ENCODE measurements at places on chromosomes 5 and 9.

DNA sequence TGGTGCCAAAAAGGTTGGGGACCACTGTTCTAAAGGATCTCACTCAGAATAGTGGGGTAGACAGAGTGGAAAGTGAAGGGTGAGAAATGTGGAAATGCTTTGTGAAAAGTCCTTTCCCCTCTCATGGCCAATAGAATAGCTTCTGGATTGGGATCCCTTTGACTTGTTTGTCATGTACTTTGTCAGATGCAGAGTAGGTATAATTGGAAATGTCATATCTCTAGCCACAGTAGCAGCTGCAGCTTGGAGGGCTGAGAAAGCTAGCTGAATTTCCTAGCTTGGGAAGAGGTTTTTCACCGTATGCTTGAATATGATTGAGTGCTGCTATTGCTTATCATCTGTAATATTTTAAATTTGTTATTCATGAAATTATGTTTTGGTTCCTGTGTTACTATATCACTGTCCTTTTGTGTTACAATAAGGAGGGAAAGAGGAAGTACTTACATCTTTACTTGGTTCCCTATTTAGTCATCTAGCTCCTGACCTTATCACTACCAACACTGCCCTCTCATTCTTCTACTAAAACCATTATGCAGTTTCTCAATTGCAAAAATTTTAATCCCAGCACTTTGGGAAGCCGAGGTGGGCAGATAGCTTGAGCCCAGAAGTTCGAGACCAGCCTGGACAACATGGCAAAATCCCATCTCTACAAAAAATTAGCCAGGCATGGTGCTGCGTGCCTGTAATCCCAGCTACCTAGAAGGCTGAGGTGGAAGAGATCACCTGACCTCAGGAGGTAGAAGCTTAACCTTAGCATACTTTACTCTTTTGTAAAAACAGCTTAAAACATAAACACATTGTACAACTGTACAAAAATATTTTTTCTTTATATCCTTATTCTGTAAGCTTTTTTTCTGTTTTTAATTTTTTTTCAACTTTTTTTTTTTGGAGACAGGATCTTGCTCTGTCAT is 12.4 kb downstream of the SLC30A5 start:
- no peak for DNase-seq

DNA sequence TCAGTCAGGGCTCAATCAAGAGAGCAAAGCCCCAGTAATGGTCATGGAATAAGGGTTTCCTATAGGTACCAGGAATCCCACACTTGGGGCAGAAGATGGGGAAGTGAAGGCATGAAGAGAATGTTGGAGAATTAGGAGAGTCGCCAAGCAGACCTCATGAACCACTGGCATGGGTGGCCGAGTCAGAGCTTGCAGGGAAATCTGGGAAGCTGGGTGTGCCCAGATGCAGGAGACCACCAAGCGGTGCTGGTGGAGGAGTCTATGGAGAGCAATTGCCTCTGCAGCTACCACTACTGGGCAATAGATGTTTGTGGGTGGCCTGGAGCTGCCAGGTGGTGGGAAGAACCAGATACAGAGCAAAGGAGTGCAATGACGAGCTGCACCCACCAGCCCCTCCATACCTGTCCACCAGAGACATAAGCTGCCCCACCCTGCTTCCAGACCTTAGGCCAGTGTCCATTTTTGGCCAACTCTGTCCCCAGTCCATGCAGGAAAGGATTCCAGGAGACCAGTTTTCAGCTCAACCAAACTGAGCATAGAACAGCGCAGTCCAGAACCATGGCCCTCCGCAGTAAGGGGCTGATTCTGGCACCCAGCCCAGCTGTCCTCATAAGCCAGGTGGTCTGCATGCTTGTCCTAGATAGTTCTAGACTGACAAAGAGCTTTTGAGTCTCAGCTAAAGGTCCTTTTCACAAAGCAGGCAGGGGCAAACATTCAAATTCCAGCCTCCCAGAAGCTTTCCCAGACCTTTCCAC is 323.9 kb downstream of the GADD45G start:
- no peak for DNase-seq

DNA sequence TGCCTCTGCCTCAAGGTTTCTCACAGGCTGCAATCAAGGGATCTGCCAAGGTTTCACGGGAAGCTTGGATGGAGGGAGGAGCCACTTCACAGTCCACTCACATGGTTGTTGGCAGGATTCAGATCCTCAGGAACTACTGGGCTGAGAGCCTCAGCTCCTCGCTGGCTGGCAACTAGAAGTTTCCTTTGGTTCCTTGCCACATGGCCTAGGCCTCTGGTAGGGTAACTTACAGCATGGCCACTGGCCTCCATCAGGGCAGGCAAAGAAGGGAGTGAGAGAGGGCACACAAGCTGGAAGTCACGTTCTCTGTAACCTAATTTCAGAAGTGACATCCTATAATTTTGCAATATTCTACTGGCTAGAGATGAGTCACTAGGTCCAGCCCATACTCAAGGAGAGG is 32.2 kb downstream of the SPOCK1 start:
- DNase-seq = no peak

- no peak for DNase-seq
Observed at GRCh38 chr5:91090995-91091394, 292.1 kb downstream of the ARRDC3 start.

- peak; percentile 67 for DNase-seq
Observed at GRCh38 chr5:180591311-180591887, at the start of gene SCGB3A1. Gene SCGB3A1 (minus strand): TSS chr5:180591499. CDS start chr5:180591462, 37 bp downstream.

GRCh38 chr5:5637173-5637572 is 214.7 kb downstream of the ICE1 start:
- DNase-seq = no peak

GRCh38 chr9:68998812-68999211 is 15.1 kb downstream of the PRKACG start:
- DNase-seq = peak; percentile 17

DNA sequence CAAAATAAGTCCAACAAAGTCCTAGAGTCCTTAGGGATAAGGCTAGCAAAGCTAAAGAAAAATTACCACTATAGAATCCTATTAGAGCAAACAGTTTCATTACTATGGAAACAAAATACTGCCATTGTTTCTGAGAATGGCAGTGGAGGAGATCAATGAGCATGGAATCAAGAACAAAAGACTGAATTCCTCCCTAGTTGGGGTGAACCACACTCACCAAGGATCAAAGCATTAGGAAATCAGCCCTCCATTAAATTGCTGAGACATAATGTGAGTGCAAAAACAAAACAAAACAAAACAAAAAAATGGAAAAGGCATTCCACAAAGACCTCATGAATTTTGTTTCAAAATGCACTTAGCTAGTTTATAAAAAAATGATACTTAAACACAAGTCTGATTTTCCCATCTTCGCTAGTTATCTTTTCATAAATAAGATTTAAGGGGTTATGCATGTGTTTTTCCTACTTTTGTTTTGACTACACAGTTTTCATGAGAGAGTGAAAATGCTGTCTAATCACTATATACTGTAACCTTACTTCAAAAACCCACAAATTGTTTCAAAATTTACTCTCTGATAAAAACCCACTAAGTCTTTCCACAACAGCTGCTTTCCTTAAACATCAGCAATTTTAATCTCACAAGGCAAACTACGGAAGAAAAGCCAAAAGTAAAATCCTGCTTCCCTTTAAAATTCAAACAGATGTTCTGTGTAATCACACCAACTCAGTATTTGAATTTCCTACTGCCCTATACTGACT is 9.7 kb downstream of the SERINC5 start:
- DNase-seq = no peak

DNA sequence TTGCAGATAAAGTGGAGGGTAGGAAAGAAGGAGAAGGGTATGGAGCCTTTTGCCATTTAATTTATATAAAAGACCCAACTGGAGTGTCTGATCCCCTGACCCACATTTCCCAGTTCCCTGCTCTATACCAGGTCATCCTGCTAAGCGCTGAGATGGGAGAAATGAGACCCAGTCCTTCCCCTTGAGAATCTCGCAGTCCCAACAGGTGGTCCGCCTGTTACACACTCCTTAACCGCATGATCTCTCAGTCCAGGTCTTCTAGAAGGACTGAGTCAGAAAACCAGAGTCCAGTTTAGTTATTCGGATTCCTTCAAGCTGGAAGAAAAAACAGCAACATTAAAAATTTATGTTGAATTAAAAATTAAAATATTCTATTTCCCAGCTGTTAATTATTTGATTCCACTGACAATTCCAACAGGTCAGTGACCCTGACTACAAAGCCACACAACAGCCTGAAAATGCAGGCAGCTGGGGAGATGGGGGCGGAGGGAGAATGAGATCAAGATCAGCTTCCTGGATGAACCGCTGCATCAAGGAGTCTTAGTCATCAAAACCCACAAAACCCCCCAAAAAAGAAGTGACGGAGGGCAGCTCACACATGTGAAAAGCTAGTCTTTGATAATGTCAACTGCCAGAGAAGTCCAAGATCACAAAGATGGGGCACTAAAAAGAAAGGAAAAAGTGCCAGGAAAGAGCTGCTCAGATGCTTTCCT is 44.0 kb downstream of the GGTA1 start:
- DNase-seq = no peak

All from retina (tissue), 1 donor.